MCF 10A (cell line): ENCODE measurements at places on chromosomes 4 and X. TPM values are rescaled to one million over a fixed set of nuclear protein-coding genes. Genes with fewer than 3 reads are reported as not detected.

The TNMD gene
- not detected in 2 replicates for total RNA-seq

The ETDB gene
- not detected in 2 replicates for total RNA-seq

The TNIP3 gene
- total RNA-seq, result 2.0 and 2.1 TPM in 2 replicates

The TRPC5OS gene
- not detected in 2 replicates for total RNA-seq

The ACSL4 gene
- 48.0 and 70.1 TPM in 2 replicates for total RNA-seq

The MAGEC3 gene
- total RNA-seq, result not detected in 2 replicates

The CLTRN gene
- 1.5 and 1.8 TPM in 2 replicates for total RNA-seq

The SLC9B1 gene
- total RNA-seq, result 0.77 and 0.86 TPM in 2 replicates

The POU3F4 gene
- not detected in 2 replicates for total RNA-seq

The ADGRG4 gene
- not detected in 2 replicates for total RNA-seq

The KLB gene
- total RNA-seq, result not detected in 2 replicates

The SOWAHD gene
- total RNA-seq, result not detected in 2 replicates

The SLC6A14 gene
- 0.44 TPM in 1 of 2 replicates, not detected in the other for total RNA-seq

The PDGFC gene
- total RNA-seq, result 74.8 and 83.7 TPM in 2 replicates

The HELT gene
- total RNA-seq, result not detected in 2 replicates

The RS1 gene
- total RNA-seq, result not detected in 2 replicates

The PABPC4L gene
- total RNA-seq, result 0.25 and 0.28 TPM in 2 replicates
